ENCODE measurements at places on chromosomes 11 and 22.

- no peak for DNase-seq
Measured at GRCh38 chr22:43012390-43012789, 2.6 kb downstream of the PACSIN2 start.

- peak; percentile 82 for DNase-seq
Measured at GRCh38 chr22:18156878-18157713, 7.1 kb downstream of the USP18 start.

DNA sequence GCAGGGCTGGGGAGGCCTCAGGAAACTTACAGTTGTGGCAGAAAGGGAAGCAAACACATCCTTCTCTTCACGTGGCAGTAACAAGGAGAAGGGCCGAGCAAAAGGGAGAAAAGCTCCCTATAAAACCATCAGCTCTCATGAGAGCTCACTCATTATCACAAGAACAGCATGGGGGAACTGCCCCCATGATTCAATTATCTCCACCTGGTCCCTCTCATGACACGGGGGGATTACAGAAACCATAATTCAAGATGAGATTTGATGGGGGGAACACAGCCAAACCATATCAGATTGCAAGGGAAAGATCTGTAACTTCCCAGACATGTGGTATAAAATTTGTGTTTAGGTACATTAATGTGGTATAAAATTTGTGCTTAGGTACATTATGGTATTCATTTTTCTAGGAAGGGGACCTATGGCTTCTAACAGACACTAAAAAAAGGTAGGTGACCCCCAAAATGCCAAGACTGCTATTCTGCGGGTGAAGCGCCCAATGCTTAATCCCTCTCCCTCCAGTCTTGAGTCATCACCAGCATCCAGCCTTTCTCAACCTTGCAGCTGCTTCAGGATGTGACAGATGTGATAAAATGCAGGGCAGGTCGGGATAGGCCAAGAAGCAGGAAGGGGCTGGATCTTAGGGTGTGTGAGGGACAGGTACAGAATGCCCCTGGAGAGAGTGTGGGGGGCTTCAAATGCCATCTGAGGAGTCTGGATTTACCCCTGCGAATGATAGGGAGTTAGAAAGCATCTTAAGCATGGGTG is 57.7 kb upstream of the AMPD3 start:
- no peak for DNase-seq

DNA sequence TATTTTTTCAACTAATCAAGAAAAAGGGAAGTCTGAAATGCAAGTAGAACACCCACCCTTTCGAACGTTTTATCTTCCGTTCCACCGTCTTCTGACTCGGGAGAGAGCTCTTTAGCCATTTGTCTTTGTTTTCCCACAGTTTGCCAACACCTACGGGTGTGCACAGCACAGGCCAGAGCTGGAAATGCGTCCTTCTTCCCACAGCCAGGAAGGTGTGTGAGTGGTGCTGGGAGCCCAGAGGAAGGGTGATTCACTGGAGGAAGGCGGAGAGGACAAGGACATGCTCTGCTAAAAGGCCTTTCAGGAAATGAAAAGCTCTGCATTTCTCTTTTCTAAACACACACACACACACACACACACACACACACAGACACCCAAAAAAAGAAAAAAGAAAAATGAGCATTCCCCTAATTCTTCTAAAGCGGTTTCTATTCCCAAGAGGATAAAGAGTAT is 18.5 kb downstream of the ENDOD1 start:
- no peak for DNase-seq

- DNase-seq: no peak
Measured at GRCh38 chr11:76335842-76336241, 45.1 kb downstream of the THAP12 start.

DNA sequence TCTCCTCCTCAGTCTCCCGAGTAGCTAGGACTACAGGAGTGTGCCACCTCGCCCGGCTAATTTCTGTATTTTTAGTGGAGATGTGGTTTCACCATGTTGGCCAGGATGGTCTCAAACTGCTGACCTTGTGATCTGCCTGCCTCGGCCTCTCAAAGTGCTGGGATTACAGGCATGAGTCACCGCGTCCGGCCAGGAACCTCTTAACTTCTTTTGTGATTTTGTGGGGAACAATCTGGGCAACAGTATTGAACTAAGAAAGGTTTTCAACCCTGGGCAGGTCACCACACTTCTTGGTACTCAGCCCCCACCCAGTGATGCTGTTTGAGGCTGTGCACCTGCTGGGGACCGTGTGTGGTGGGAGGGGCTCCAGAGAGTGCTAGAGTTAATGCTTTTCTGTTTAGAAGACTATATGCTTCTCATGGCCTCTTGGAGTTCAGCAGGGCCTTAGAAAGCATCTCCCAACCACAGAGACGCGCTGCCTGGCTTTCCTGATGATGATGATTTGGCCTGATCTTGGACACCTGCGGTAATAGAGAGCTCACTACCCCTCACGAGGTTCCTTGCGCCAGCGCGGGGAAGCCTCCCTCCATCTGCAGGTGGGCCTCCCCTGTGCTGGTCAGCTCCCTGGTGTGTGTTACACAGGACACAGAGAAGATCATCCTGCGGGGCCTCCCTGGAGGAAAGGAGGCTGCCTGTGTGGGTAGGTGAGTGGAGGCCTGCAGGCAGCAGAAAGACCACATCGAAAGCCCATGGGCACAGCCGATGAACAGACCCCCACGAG is 1.2 kb downstream of the DENND6B start:
- no peak for DNase-seq

- no peak for DNase-seq
Measured at GRCh38 chr11:19539861-19540260, 172.8 kb upstream of the NAV2 start.

DNA sequence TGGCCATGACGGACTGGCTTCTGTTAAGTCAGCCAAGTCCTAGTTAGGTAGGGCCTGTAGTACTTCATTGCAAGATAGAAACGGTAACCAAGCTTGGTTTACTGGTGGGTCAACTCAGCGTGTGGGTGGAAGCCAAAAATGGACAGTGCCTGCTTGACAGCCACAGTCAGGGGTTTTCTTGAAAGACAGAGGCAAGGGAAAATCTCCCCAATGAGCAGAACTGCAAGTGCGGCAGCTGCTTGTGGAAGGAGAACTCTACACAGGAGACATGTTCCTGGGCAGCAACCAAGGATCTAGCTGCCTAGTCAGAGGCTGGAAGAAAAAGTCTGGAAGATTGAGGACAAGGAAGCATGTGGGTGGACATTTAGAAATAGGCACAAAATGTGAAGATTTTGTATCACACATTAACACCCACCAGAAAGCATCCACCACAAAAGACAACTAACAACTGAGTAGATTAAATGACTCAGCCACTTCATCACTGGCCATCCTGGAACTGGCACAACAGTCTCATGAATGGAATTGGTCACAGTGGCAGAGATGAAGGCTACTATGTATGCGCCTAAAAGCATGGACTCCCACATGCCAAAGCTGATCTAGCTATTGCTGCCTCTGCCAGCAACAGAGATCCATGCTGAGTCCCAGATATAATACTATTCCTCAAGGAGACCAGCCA is 40.9 kb upstream of the SCUBE2 start:
- no peak for DNase-seq

DNA sequence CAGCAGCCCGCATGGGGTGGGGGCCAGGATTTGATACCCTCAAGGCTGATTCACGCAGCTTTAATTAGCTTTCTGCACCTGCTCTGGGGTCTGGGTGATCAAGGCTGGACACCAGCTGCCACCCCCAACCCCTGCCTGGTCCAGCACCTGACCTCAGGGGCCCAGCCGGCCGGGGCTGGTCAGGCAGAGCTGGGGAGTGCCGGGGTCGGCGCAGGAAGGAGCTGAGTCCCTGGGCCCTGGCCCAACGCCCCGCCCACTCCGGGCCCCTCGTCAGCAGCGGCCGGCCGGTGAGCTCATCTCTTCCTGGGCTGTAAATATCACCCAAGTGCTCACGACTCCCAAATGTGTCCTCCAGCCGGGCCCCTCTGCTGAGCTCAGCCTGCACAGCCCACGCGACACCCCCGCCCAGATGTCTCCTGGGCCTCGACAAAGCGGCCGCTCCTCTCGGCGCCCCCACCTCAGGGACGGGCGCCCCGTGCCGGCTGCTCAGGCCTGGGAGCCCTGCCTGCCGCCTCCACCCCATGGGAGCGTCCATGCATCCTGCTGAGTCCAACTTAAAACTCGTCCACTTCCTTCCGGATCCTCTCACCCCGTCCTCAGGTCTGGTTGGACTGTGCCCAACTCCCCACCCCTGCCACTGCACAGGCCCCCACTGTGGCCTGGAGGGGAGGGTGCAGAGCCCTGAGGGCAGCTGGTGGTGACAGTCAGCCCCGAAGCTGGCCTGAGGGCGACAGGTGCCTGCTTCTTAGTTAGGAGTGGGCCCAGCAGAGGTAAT is 29.0 kb downstream of the RTN4R start:
- no peak for DNase-seq

- no peak for DNase-seq
Measured at GRCh38 chr11:33064866-33065265, 25.5 kb downstream of the TCP11L1 start.

DNA sequence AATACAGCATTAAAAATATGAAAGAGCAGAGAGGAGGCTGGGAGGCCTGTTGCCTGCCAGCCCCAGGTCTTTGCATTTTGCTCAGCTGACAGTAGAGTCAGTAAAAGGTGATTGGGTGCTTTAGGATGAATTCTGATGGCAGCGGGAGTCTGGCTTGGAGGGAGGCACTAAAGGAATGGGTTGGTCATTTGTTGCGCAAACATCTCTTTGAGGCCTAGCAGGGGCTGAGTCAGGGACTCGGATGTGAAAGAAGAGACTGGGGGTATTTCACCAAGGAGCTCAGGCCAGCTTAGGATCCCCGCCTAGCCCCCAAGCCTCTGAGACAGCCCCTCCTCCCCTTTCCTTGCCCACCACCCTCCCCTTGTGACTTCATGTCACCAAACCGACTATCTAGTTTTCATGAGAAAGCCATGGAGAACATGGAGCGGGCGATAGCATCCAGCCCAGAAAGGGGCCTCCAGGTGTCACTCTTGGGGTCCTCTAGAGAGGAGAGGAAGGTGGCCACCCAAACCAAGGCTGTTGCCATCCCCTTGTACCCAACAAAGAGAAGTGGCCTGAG is 9.7 kb downstream of the DGKZ start:
- DNase-seq: no peak

Data from Caco-2 (cell line).